Urinary bladder (tissue), 4 donors: ENCODE measurements at places on chromosomes 7 and 10. TPM values are rescaled to one million over a fixed set of nuclear protein-coding genes. Genes with fewer than 3 reads are reported as not detected.

The SPDYE5 gene
- total RNA-seq = not detected

The HTR7 gene
- 2.2 TPM for total RNA-seq

The PLEKHA1 gene
- 59.5 TPM for total RNA-seq

The ACBD7 gene
- total RNA-seq = 5.2 TPM

The GRK5 gene
- total RNA-seq = 23.8 TPM

The WDR91 gene
- 11.4 TPM for total RNA-seq

The NMT2 gene
- 41.2 TPM for total RNA-seq

The C10orf143 gene
- total RNA-seq = 1.6 TPM

The TRIL gene
- 20.4 TPM for total RNA-seq

The FAM24B gene
- 2.4 TPM for total RNA-seq
